ENCODE measurements at places on chromosomes 1 and 21.

GRCh38 chr1:201468844-201469644 lies at the start of gene PHLDA3:
Gene PHLDA3, minus strand, starts transcription at chr1:201469188. Its CDS starts 402 bp downstream, at chr1:201468786.
- DNase-seq: peak; percentile 95

GRCh38 chr1:218705391-218705790 lies 360.3 kb downstream of the TGFB2 start:
- DNase-seq: no peak

DNA sequence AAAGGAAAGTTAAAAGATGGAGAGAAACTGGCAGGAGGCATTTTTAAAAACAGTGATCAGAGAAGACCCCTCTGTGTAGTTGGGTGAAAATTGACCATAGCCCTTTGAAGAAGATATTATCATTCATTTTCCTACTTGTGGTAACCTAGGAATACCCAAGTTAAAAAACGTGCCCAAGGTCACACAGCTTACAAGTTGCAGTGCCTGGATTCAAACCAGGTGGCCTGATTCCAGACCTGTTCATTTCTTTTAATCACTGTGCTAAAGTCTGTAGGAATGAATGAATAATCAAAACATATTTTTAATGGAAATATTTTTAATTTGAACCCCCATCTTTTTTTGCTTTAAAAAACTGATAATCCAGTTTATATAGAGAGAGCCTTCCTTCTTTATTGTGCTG lies 35.6 kb downstream of the MARK1 start:
- no peak for DNase-seq

- no peak for DNase-seq
These were observed 53.7 kb downstream of the ELK4 start for GRCh38 chr1:205577874-205578658.

Data from MG63 (cell line).